Stimulated activated CD4-positive, alpha-beta T cell treated with anti-CD3 and anti-CD28 coated beads, Interleukin-1b, Interleukin-23, amount 100 ng/mL, for 1 hour (primary cell): ENCODE measurements at places on chromosomes 16 and 17.

- no peak for DNase-seq
These were observed 13.2 kb upstream of the ALOX12B start for GRCh38 chr17:8100763-8101162.

- no peak for DNase-seq
These were observed 260.7 kb upstream of the CA10 start for GRCh38 chr17:52419229-52419641.

GRCh38 chr17:12979826-12980500, 37.9 kb downstream of the ELAC2 start:
- DNase-seq, result no peak

- no peak for DNase-seq
These were observed 850 bp downstream of the PPM1E start for GRCh38 chr17:58756246-58757161.

GRCh38 chr16:67104061-67104460, 5.7 kb upstream of the PHAF1 start:
- DNase-seq, result no peak

DNA sequence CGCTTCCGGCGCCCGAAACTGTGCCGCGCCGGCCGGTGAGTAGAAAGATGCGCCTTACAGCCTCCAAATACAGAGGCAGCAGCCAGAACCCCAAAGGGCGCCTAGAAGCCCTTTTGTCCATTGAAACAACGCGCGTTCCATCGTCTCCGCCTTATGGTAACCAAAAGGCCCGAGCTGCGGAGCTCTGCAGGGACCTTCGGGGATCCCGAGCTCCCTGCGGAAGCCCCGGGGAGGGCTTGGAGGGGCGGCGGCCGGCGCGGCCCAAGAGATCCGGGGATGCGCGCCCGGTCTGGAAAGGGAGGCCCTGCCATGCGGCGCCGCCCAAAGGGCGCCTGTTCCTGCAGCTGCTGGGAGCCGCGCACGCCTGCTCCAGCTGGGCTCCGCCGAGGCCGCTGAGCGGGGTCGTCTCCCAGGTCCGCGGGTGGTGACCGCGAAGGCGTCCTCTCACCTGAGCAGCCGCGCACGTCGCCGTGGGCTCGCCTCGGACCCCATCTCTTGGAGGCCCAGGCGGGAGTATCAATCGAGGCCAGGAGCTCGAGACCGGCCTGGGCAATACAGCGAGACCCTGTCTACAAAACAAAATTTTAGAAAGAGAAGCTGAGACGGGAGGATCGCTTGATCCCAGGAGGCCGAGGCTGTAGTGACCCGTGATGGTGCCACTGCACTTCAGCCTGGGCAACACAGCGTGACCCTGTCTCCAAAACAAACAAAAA, 742 bp upstream of the FBXO31 start:
- no peak for DNase-seq

- DNase-seq, result no peak
These were observed 878 bp downstream of the TAOK1 start for GRCh38 chr17:29390851-29391631.

GRCh38 chr17:40290629-40291280, 3.1 kb downstream of the CDC6 start:
- DNase-seq, result no peak

DNA sequence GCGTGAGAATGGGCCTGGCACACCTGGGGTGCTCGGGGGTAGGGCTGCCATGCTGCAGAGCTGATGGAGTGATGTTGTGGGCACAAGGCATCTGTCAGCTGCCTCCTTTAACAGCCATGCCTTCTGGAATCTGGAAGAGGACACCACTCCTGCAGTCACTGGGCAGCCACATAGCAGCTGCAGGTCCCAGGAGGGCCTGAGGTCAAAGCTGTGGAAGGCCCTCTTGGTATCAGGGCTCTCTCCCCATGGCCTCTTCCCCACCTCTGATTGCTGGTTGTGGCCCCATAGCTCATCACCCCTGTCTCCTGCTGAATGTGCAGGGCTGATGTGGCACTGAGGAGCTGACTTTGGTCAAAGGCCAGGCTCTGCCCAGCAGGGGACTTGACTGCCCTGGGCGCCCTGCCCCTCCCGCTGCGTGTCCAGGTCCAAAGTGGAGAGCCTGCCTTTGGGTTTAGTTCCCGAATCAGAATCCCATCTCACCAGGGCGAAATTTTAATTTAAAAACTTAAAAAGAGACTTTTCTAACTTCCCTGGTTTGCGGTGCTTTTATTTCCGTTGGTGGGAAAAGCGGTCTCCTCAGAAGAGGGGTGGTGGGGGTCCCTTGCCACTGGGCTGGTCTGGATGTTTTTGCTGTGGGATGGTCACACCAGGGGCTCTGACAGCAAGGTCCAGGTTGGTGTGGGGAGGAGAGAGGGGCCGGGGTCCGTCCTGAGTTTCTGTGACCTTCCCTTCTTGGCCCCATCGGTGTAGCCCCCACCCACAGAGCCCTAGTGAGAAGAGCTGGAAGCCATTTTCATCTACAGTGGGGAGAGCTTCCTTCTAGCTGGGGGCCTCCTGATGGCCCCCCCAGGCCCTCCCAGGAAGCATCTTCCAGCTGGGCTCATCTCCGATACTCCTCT, 5.9 kb downstream of the UBALD2 start:
- DNase-seq, result no peak

DNA sequence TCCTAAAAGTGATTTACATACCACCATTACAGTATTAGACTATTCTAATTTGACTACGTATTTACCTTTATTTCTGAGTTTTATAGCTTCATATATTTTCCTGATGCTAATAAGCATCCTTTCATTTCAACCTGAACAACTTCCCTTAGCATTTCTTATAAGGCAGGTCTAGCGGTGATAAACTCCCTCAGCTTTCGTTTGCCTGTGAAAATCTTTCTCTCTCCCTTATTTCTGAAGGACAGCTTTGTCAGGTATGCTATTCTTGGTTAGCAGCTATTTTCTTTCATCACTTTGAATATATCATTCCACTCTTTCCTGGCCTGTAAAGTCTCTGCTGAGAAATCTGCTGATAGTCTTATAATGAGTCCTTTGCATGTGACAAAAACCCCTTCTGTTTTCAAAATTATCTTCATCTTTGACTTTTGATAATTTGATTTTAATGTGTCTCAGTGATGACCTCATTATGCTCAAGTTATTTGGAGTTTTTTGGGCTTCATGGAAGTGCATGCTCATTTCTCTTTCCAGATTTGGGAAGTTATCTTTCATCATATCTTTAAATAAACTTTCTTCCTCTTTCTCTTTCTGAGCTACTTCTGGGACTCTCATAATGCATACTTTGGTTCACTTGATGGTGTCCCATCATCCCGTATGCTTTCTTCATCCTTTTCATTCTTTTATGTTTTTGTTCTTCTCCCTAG, 285.4 kb upstream of the PMFBP1 start:
- no peak for DNase-seq

- DNase-seq, result peak; percentile 56
These were observed 7.9 kb upstream of the PAM16 start for GRCh38 chr16:4358831-4359561.

GRCh38 chr17:47404875-47405274, 81.1 kb downstream of the EFCAB13 start:
- no peak for DNase-seq

DNA sequence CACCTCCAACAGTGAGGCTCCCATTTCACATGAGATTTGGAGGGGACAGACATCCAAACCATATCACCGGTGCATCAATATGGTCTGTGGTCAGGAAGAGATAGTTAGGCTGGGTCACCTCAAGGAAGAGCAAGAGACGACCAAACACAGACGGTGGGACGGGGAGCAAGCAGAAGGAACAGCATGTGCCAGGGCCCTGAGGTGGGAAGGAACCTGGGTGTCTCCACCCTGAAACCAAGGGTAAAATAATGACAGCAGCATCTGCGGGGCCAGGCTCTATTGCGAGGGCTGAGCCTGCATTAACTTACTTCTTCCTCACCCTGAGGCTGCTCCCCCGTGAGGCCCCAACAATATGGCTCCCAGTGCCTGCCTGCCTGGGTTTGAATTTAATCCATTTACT, 8.9 kb upstream of the PRSS21 start:
- DNase-seq, result no peak

- no peak for DNase-seq
These were observed 152.5 kb downstream of the BANP start for GRCh38 chr16:88103581-88104188.

DNA sequence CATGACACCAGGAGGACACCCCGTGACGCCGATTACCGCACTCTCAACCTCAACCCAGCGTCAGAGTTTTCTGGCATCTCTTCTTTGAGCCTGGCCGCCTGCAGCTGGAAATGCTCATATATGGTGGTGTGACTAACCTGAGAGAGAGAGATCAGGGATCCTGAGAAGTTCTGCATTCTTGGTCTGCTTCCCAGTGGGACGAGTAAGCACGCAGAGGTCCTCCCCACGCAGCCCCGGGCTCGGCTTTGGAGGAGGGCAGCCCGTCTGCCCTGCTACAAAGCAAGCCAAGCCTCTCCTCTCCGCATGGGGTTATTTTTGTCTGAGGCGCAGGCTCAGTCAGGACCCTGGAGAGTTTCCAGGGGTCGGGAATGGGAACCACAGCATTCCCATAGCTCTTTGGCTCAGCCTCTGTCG, 16.5 kb downstream of the CRISPLD2 start:
- DNase-seq, result no peak

- DNase-seq, result no peak
These were observed 5.7 kb downstream of the IRX5 start for GRCh38 chr16:54936201-54936978.

DNA sequence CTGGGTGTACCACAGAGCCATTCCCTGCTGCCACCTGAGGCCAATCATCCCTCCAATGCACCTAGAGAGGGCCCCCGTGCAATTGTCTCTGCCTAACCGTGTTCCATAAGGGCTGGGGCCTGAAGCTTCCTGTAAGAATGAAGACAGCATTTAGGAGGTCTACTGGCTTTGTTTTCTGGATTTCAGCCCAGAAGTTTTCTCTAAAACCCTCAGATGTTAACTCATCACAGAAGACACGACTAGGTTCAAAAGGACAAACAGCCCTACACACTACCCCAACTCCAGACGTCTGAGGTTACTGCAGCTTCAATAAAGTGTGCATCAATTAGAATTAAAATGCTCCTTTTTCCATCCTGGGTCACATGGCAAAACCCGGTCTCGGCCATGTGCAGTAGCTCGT, 10.8 kb upstream of the DRG2 start:
- no peak for DNase-seq

GRCh38 chr17:8489841-8490240, 54.2 kb downstream of the NDEL1 start:
- DNase-seq, result no peak

DNA sequence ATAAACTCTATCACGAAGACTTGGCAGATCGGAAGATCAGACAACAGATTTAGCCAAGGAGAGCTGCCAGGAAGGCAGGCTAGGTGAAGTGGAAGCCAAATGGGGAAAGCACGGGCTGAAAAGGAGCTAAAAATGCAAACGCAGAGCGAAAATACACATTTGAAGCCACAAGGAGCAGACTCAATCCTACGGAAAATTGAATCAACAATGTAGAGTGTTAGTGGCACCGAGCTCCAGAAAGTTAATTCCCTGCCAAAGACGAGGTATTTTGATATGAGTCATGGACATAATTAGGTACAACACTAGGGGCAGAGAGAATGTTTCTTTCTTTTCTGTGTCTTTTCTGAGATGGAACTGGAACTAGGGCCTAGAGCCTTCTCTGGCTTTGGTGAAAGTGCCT, 20.7 kb downstream of the GSG1L start:
- DNase-seq, result no peak

DNA sequence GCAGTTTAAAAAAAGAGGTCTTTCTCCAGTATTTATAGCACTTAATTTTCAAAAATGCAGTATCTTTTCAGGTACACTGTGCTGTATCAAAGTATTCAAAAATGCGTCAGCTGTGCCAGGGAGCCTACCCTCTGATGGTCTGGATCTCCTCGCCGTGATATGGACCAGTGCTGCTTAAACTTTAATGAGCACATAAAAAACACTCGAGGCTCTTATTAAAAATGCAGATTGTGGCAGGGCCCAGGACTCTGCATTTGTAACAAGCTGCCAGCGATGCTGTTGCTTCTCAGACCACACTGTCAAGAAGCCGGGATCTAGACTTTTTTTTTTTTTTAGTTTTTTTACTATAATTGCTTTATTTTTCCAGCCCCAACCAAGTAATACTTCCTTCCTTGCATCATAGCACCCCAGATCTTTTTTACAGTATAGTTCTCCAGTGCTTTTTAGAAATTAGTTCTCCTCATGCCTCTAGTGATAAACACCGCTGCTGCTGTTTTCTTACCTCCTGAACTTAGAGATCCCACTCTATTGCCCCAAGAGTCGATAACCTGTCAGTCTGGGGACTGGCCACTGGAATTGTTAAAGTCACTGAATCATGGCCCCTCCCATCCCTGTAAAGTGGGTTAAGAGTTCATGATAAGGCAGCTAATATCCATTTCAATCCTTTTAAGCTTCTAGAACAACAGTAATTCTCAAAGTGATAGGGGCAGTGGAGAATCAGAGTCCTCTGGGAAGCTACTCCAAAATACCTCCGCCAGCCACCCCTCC, 1.6 kb upstream of the SMARCD2 start:
- DNase-seq, result no peak

DNA sequence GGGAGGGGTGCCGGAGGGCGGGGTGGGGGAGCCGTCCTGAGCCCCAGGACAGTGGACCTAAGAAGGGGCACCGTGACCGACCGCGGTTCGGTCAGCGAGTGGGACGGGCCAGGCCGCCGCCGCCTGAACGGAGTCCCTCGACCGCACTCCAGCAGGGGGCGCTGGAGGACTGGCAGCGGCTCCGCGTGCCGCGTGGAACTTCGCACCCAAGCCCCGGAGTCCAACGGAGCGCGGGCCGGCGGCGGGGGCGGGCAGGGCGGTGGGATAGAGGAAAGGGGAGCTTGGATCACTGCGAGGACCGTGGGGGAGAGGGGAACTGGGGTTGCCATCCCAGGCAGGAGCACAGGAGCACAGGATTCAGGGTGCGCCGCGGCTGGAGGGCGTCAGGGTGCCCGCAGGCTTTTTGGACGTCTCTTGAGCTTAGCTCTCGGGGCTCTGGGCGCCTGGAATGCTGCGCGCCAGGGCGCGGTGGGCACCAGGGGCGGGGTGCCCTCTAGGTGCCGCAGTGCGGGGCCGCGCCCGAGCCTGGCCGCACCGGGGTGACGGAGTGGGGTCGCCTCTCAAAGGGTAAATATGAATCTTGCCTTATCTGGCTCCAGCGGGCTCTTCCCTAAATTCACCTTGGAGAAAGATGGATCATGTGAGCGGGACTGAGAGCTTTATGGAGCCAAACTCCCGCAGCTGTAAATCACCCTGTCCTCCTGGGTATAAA, 379 bp upstream of the OTOP2 start:
- peak; percentile 37 for DNase-seq

DNA sequence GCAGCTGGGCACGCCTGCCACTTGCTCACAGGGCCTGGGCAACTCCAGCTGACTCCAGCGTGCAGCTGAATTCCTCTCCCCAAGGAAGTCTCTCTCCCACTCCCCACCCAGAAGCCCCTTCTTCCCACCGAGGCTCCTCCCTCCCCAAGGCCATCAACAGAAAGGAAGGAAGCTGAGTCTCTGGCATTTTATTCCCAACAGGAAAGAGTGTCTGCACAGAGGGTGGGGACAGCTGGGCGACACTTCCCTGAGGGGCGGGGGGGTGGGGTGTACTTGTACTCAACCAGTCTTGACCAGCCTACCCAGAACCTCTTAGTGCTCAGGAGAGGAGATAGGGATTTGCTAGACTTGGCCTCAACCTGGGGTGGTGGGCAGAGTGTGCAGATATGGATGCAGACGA, at the start of gene EXOC3L1:
TSS of gene EXOC3L1 (minus strand) at position 96 of the 400 bp plus-strand sequence. CDS start 460 bp downstream, outside the sequence.
- DNase-seq, result no peak

- no peak for DNase-seq
These were observed 132.4 kb downstream of the PRKCB start for GRCh38 chr16:23968176-23968575.
